T-helper 1 cell (primary cell): ENCODE measurements at places on chromosomes 5 and 9.

- DNase-seq = no peak
These were observed 66.7 kb upstream of the ADRA1B start for GRCh38 chr5:159849437-159850083.

DNA sequence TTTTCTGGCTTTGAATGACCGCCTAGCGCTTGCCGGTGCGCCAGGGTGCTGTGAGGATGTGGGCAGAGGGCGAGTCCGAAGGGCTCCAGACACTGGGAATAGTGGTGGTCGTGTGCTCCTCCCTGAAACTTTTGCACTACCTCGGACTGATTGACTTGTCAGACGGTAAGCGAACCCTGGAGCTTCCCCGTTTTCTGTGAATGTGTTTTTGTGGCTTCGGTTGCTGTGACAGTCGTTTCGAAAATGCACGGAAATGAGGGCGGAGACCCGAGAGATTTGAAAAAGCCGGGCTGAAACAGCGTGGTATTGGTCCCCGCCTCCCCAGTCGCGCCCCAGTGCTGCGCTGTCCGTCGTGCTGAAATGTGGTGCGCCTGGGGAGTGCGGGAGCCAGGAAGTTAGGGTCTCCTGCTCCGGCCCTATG lies 102.5 kb upstream of the GABRP start:
- DNase-seq = no peak

DNA sequence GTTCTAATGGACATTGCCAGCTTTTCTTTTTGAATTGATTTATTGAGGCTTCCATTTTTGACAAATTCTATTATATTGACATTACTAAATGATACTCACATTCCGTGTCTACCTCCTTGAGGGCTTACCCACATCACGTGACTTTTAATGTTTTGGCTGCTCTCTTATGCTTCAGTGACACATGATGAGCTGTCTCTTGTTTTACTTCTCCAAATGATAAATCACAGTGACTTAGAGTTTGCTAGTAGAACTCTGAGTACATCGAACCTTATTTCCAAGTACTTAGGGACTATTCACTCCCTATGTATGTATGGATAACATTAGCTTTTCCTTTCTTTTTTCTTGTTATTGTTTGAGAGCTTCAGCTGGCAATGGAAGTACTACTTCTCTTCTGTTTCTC lies 169.8 kb upstream of the KCNN2 start:
- DNase-seq = no peak

GRCh38 chr5:43638546-43638945 lies 35.6 kb downstream of the NNT start:
- no peak for DNase-seq

DNA sequence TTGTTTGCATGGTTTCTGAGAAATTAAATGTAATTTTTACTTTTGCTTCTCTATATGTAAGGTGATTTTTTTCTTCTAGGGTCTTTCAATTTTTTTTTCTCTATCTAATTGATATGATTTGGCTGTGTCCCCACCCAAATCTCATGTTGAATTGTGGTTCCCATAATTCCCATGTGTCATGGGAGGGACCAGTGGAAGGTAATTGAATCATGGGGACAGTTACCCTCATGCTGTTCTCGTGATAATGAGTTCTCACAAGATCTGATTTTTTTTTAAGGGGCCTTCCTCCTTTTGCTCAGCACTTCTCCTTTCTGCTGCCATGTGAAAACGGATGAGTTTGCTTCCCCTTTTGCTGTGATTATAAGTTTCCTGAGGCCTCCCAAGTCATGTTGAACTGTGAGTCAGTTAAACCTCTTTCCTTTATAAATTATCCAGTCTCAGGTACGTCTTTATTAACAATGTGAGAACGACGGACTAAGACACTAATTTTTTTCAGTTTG lies 150.8 kb downstream of the MTRR start:
- no peak for DNase-seq
